ENCODE measurements at places on chromosomes 3 and 15. TPM values are rescaled to one million over a fixed set of nuclear protein-coding genes. Genes with fewer than 3 reads are reported as not detected.

DNA sequence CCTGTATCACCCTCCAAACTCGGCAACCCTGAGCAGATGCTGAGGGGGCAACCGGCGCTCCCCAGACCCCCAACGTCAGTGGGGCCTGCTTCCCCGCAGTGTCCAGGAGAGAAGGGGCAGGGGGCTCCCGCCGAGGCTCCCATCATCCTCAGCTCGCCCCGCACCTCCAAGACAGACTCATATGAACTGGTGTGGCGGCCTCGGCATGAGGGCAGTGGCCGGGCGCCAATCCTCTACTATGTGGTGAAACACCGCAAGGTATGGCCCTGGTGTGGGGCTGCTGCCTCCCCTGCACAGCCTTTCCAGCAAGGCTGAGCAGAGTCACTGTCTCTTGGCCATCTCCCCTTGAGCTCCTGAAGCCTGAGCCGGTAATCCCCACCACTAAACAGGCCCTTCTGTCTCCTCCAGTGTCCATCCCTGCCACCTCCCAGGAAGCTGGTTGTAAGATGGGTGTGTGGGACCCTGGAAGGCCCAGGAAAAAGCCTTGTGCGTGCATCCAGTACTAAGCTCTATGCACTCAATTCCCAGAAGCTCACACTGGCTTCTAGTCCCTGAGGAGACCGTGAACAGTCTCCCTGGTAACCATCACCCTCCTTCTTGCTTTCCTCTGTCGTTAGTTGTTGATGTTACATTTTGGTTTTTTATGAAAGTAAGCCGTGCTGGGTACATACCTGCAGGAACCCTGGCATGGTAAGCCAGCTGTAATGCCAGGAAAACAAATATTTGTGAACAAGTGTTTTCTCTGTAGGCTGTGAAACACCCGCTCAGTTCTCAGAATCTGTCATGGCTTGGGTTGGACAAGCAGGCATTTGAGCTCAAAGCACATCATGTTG is 63.3 kb downstream of the BOC start:
- DNase-seq = no peak

- DNase-seq = no peak
Observed at GRCh38 chr3:52614689-52615088, 71.0 kb downstream of the PBRM1 start.

GRCh38 chr3:20250786-20251185 is 64.8 kb upstream of the SGO1 start:
- DNase-seq = no peak

DNA sequence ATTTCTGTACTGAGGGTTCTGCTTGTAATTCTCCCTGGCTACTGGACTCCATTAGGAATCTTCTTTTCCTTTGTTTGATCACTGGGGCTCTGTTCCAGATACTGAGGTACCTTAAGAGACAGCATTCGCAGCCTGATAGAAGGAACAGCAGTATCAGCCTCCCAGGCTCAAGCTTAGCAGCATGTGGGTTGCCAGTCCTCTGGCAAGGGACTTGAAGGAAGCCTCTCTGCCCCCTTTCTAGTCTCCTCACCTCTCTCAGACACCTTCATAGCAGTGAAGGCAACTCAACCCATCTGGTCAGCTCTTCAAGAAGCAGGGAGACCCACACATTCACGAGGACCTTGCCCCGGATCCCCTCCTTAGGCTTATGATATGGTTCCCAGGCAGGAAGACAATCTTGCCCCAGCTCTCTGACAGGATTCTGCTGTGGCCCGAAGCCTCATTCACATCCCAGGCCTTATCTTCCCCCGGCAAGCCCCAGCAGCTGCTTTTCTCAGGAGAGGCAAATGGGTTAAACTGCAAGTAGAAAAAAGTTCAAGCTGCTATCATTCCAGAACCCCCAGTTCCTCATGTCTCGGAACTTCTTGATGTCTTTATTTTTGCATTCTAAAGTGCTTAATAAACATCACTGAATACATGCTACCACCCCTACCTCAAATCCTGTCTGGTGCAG is 153.1 kb downstream of the LIPC start:
- no peak for DNase-seq

DNA sequence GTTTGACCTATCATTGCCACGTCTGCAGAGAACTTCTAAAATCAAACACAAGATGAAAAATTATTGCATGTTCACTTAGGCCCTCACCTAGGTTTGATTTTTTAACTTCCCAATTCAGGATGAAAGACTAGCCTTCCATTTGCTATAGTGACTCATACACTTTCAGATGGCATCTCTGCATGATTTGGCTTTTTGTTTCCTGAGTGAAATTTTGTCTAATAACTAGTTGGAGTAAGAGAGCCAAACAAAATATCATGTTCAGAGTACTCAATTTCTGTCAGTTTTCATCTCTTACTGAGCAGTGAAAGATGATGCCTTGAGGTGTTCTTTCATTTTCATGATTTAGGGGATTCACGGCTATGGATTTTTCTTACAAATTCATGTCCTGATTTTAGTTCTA is 122.9 kb downstream of the NSUN3 start:
- DNase-seq = no peak

- DNase-seq = no peak
Observed at GRCh38 chr15:82543160-82543559, 2.9 kb upstream of the RPS17 start.

DNA sequence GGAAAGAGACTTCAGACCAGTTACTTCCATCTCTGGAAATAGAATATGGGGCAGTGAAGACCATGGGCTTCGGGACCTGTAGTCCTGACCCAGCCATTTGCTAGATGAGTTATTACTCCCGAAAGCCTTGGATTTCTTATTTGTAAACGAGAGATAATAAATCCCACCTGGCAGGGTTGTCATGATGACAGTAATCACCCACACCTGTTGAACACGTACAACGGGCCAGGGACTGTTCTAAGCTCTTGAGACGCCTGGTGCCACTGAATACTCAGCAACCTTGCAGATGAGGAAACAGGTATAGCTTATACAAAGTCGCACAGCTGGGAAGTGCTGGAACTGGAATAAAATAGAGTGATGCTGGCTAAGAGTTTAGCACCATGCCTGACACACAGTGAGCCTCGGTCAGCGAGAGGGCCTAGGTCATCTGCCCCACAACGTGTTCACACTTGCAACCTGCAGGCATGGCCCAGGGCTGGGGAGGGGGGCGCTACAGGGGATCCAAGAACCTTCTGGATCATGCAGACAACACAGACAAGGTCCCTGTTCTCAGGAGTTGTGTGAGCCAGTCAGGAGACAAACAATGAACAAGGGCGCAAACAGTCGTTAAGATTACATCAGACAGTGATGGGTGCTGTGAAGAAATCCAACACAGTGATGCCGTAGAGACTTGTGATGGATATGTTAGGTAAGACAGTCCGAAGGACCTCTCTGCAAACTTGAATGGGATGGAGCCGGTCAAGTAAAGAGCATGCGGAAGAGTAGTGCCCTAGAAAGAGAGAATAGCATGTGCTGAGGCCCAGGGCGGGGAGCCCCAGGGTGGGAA is 89.2 kb downstream of the CORO2B start:
- DNase-seq = no peak

GRCh38 chr3:144312702-144313101 is 341.1 kb downstream of the DIPK2A start:
- DNase-seq = no peak

- DNase-seq = no peak
Observed at GRCh38 chr3:128814519-128815317, 64.7 kb upstream of the ACAD9 start.

- DNase-seq = no peak
Observed at GRCh38 chr3:186209810-186210752, 101.2 kb upstream of the ETV5 start.

GRCh38 chr3:49757197-49757596 is 29.1 kb downstream of the IP6K1 start:
- no peak for DNase-seq

GRCh38 chr15:95556866-95557225 is 773.7 kb upstream of the NR2F2 start:
- DNase-seq = no peak

TRPC1 gene
- 0.76 TPM for polyA plus RNA-seq

NOX5 gene
- 0.04 TPM for polyA plus RNA-seq

PCOLCE2 gene
- polyA plus RNA-seq = 2.4 TPM

CLDN18 gene
- not detected for polyA plus RNA-seq

ZNF385D gene
- 2.3 TPM for polyA plus RNA-seq
